ENCODE measurements at places on chromosomes 11 and 22.

DNA sequence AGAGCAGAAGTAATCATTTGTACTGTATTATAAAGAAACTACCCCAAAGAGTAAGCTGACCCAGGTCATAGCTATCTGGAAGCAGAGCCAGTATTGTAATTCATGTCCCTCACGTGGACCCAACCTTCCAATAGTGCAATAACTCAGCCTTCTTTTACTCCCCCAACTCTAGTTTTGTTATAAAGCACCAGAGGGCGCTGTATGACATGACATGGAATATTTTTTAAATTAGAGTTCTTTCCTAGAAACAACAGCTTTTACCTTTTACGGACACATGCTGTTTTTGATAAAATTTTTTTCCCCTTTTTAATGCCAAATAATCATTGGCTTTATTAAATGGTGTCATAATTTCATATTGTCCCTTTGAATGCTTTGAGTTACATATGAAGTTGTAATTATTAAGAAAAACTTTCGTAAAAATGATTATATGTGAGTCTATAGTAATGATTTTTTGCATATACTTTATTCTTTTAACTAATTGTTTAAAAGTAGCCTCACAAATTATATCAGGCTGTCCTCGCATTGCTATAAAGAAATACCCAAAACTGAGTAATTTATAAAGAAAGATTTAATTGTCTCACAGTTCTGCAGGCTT is 76.9 kb downstream of the DKK3 start:
- no peak for DNase-seq

- DNase-seq, result no peak
Observed at GRCh38 chr11:20337526-20338154, 25.9 kb upstream of the HTATIP2 start.

DNA sequence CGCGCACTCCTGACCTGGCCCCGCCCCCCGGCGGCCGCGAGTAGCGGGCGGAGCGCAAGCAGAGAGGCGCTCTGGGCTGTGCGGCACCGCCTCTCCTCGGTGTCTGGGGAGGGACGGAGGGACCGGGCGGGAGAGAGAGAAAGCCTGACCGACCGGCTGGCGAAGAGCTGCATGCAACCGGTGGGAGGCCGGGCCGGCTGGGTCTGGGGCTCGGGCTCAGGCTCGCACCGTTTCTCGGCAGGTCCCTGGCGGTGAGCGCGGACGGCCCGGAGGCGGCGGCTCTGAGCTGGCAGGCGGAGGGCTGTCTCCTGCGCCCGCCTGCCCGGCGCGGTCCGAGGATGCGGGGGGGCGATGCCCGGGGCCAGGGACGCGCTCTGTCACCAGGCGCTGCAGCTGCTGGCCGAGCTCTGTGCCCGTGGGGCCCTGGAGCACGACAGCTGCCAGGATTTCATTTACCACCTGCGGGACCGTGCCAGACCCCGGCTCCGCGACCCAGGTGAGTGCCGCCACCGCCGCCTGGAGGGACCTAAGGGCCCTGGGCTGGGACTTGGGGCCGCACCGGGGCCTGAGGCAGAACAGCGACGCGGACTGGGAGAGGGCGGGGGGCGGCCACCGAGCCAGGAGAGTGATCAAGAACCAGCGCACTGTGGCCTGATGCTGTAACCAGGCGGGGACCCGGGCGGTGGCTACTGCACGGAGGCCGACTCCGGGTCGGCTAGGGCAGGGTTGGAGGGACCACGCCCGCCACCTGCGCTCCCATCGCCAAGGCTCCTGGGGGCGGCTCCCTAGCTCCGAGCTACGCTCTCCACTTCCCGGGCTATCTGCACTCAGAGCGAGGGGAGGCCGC is at the start of gene SYT9:
Gene SYT9 (plus strand): TSS at position 69 of the 847 bp plus-strand sequence. CDS start 283 bp downstream, at position 352.
- DNase-seq, result no peak

GRCh38 chr11:126926376-126926791 is 74.2 kb downstream of the KIRREL3 start:
- no peak for DNase-seq

GRCh38 chr11:27388869-27389268 is 25.9 kb upstream of the CCDC34 start:
- DNase-seq, result no peak

GRCh38 chr11:27420722-27421572 is 51.6 kb downstream of the LGR4 start:
- no peak for DNase-seq

GRCh38 chr22:43917521-43917920 is 6.1 kb upstream of the PNPLA3 start:
- DNase-seq, result no peak

Measured in omental fat pad (tissue), 4 donors.